ENCODE measurements at places on chromosomes 3 and 15.

GRCh38 chr15:99167640-99168039, 62.8 kb downstream of the SYNM start:
- no peak for DNase-seq

GRCh38 chr3:115348951-115349745, 202.1 kb upstream of the ZBTB20 start:
- no peak for DNase-seq

DNA sequence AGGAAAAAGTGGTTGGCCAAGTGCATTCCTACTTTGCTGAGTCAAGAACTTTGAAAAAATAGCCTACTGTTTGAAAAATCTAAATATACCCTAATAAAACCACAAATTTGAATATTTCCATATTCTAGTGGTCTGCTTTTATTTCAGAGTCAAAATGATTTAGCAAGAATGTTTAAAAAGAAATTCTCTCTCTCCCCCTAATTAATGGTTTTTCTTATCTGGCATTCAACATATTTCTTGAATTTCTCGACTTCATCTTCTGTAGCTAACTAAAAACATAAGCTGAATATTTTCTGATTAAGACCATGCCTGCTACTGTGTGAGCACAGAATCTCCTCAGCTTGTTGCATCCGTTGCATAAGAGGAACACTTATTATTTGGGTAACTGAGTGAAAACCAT, 563.5 kb upstream of the TBL1XR1 start:
- no peak for DNase-seq

DNA sequence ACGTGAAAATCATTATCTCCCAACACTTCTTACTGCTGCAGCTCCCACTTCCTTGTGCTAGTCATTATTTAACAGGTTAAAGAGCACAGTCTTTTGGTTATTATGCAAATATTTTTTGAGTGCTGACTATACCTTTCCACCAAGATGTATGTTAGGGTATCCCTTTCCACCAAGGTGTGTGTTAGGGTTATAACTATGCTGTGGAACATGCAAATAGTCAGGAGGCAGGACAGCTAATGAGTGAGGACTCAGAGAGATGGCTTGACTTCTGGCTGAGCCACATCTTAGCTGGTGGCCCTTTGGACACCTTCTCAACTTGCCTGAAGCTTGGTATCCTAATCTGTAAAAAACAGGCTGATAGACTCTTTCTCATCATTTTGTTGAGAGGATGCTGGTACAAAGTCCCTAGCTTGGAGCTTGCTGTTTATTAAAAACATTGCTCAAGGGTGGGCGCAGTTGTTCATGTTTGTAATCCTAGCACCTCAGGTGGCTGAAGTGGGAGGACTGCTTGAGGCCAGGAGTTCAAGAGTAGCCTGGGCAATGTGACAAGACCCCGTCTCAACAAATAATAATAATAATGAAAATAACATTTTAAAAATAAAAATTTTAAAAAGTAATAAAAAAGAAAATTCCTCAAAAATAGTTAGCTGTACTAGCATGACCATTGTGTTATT, 160.5 kb upstream of the ADAMTS9 start:
- no peak for DNase-seq

DNA sequence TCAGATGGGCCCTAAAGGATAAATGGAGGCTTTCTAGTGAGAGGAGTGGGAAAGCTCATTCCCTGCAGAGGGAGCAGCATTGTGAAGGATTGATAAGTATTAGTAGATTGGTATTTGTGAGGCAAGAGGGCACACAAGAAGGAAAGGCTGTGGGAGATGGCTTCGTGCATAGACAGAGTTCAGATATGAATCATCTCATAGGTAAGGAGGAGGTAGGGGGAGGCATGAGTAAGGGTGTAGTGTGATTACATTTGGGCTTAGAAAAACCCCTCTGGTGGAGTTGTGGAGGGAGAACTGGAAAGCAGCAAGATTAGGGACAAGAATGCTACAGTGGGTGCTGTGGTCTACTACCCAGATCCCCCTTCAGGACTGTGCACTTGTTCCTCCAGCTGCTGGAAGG, 29.6 kb downstream of the ONECUT1 start:
- no peak for DNase-seq

DNA sequence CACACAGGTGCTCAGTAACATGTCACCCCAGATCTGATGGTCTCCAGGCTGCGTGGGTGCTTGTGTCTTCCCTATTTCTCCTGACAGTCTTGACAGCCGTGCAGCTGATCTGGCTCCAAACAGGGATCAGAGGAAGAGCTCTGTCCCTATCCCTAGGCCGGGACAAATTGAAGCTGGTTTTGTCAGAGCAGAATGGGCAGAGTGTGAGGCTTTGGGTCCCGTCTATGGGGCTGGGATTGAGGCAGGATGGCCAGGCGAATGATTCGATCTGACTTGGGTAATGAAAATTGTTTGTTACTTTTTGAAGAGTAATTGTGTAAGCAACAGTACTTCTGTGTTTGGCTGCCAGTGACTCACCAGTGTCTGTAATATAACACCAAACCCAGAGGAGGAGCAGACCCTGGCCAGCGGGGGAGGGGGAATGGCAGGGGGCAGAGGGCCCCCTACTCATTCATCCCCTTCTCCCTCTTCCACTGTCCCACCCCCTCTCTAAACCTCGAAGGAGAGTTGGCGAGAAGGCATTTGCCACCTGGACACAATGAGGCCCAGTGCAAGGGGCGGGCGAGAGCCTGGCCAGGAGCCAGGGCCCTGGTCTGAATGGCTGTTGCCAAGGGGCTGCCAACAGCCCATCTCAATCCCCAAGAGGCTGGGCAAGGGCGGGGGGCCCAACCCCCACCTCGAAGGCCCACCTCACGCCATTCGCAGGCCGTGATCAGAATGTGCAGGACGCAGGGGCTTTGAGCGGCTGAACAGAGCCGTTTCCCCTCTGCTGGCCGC, 4.9 kb upstream of the MAGEF1 start:
- peak; percentile 38 for DNase-seq

DNA sequence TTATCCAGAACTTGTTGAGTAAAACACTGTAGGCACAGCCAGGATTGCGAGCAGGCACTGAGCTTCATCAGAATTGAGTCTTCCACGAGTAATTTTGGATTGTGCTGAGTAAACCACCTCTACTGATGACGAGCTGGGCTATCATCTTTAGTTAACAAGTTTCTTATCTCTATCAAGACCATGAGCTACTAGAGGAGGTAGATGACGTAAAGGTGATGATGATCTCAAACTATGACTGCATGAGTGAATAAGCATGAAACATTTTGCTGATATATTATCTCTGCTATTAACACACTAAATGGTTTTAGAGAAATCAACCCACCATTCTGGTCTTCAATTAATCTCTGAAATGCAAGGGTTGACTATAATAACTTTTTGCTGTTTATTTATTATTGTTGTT, 506.0 kb downstream of the GBE1 start:
- no peak for DNase-seq

GRCh38 chr15:41125931-41126642, 10.0 kb upstream of the INO80 start:
- no peak for DNase-seq

DNA sequence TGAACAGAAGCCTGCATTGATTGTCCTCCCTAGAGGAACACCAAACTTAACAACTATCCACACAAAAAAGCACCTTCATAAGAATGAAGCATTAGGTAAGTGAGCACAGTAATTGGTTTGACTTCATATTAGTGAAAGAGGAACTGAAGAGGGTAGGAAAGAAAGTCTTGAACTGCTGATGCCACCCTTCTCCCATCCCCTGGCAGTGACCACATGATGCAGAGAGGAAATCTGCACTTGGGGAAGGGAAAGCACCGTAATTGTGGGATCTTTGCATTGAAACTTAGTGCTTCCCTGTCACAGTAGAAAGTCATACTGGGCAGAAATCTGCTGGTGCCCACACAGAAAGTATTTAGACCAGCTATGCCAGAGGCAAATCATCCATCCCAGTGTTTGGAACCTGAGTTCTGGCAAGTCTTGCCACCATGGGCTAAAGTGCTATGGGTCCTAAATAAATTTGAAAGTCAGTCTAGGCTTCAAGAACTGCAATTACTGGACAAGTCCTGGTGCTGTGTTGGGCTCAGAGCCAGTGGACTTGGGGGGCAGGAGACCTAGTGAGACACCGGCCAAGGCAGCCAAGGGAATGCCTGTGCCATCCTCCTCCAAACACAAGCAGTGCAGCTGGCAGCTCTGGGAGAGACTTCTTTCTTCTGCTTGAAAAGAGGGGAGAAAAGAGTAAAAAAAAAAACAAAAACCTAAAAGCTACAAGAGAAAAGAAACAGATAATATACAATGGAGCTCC, 63.6 kb downstream of the SLC15A2 start:
- no peak for DNase-seq

DNA sequence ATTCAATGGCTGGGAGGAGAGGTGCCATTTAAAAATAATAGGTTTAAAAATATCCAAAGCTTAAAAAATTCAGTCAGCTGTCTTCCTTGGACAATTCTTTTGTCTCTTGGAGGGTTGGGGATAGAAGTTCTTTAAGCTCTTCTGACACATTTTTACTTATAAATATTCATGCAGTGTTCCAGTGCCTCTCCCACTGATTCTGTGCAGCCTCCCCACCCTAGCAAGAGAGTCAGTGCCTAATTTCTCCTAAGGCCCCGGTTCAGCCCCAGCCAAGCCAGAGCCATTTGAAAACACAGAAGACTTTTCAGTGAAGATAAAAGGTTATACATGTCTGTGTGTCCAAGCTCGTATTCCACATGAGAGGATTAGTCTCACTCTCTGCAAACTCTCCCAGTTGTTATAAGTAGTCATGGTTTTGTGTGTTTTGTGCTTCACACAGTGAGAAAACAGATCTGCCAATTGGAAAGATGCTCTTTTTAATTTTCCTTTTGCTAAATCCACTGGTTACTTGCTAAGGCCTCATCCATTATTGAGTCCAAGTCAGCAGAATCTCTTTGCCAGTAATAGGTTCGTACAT, 141.3 kb downstream of the CD47 start:
- DNase-seq, result no peak

DNA sequence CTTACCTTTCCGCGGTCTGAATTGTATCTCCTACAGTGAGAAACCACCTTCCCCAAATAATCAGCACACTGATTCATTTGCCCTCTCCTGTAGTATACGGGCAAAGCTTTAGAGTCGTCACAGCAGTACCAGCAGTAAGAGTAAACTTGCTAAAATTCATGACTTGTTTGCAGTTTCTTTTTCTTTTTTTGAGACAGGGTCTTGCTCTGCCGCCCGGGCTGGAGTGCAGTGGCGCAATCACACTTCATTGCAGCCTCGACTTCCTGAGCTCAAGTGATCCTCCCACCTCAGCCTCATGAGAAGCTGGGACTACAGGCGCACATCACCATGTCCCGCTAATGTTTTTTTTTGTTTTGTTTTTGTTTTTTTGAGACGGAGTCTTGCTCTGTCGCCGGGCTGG, 11.9 kb downstream of the SCAMP5 start:
- DNase-seq, result no peak

- no peak for DNase-seq
Measured at GRCh38 chr15:101183226-101183930, 68.5 kb downstream of the CHSY1 start.

- DNase-seq, result no peak
Measured at GRCh38 chr3:69777582-69777967, 38.3 kb downstream of the MITF start.

DNA sequence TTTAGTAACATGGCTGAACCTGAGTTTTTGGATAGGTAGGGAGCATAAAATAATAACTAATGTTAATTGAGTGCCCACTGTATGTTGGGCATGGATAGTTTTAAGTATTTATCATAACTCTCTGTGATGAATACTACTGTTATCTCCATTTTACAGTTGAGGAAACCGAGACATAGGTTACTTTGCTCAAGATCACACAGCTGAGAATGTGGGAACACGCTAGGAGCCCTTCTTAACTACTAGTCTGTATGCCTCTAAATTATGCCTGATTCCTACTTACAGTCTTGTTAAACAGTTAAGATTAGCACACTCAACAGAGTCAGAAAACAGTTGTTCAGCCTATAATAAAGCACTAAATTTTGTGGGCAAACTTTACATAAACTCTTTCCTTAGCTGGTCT, 2.0 kb upstream of the SIAH2 start:
- DNase-seq, result no peak

DNA sequence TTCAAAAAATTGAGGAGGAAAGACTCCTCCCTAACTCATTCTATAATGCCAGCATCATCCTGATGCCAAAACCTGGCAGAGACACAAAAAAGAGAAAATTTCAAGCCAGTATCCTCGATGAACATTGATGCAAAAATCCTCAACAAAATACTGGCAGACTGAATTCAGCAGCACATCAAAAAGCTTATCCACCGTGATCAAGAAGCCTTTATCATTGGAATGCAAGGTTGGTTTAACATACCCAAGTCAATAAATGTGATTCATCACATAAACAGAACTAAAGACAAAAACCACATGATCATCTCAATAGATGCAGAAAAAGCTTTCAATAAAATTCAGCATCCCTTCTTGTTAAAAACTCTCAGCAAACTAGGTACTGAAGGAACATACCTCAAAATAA, 24.2 kb upstream of the CAPN3 start:
- DNase-seq, result no peak

GRCh38 chr3:126895178-126896066, 87.5 kb upstream of the PLXNA1 start:
- DNase-seq, result no peak

DNA sequence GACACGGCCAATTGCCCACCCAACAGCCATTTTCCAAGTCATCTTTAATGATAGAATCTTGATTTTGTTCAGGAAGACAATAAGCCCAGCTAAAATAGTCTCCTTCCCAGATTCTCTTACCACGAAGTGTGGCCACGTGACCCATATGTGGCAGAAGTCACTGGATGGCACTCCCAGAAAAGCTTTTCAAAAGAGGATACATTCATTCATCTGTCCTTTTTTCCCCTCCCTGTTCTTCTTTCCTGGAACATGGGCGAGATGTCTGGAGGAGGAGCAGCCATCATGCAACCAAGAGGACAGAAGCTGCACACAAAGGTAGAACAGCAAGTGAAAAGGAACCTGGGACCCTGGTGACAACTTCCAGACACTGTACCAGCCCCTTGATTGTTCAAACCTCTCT, 174.7 kb downstream of the UACA start:
- no peak for DNase-seq

GRCh38 chr3:16697443-16698147, 92.4 kb upstream of the DAZL start:
- peak; percentile 69 for DNase-seq

- no peak for DNase-seq
Measured at GRCh38 chr3:167733961-167734497, 663 bp downstream of the PDCD10 start.

- DNase-seq, result no peak
Measured at GRCh38 chr15:39479911-39480310, 101.0 kb upstream of the THBS1 start.

DNA sequence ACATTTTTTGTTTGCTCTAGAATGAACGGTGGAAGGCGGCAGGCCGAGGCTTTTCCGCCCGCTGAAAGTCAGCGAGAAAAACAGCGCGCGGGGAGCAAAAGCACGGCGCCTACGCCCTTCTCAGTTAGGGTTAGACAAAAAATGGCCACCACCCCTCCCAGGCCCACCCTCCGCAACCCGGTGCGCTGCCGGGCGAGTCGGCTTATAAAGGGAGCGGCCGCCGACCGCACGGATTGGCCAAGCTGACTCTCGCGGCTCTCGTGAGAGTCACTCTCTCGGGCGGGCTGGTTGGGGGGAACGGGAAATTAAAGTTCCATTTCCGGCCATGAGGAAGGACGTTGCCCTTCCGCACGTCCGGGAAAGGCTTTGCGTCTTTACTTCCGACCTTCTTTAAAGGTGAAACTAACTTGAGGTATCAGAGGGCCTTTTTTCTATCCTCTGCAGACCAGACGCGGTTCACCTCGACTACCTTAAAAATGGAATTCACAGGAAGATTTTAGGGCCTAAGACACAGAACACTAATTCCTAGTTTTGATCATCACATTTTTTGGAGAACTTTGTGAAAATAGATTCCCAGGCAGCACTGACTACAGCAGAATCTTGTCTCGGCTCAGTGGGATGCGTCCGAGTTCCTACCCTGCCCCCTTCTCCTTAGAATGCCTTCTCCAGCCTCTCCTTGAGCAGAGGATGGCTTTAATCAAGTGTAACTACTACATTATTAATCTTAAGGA, at the start of gene TERC:
Gene TERC, minus strand, starts transcription at position 179 of the 731 bp plus-strand sequence.
- peak; percentile 83 for DNase-seq
